ENCODE measurements at places on chromosomes 5 and 9.

DNA sequence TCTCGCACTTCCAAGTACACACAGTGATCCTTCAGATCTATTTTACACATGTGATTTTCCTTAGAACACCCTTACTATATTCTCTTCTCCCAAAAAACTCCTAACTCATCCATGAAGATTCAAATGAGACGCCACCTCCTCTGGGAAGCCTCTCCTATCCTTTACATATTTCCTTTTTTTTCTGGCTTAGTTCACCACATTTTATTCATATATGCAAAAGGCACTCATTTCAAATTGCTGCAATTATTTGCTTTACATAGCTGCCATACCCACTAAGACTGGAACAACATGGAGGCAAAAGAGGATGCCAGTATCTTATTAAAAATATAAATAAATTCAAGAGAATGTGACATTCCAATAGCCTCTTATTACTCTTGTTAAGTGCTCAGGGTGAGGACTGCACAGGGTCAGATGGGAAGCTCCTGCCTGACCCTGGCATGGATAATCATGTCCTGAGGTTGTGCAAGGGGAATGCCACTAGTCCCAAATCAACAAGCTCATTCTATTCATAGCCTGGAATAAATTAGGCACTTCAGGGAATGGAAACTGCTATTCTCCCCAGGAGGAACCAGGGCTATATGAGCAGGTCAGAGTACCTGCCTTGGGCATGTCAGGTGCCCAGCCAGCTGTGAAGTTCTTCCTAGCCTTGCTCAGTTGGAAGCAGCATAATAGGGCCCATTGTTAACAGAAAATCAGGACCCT lies 262.9 kb downstream of the FBXL17 start:
- DNase-seq, result no peak

- DNase-seq, result no peak
Observed at GRCh38 chr9:27367175-27367798, 70.3 kb upstream of the EQTN start.

- DNase-seq, result no peak
Observed at GRCh38 chr9:37710046-37710445, 43.6 kb upstream of the TRMT10B start.

- peak; percentile 67 for DNase-seq
Observed at GRCh38 chr9:79360387-79361347, 211.1 kb upstream of the TLE4 start.

GRCh38 chr9:131695836-131696460 lies 43.9 kb downstream of the RAPGEF1 start:
- no peak for DNase-seq

DNA sequence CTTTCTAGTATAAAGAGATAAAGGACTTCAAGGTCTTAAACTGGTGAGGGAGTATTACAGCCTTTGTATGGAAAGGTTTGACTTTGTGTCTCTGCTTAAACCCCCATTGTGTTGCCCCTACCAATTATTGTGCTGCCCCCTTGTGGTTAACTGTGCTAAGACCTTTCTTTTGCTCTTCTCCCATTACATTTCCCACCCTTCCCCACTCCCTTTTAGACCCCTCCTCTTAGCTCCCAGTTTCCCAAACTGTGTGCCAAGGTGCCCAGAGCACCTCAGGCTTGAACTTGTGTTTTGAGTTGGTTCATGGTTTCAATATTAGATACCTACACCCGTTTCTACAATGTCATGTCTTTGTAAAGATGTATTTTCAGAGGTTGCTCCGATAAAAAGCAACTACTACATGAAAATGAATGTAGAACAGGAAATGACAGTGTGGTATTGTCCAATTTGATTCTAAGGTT lies 2.9 kb downstream of the JAK2 start:
- DNase-seq, result peak; percentile 60

GRCh38 chr9:104177003-104177611 lies 83.0 kb downstream of the SMC2 start:
- DNase-seq, result peak; percentile 3

Data from AG10803 (cell line).